Activated T-helper 9 cell treated with anti-CD3 and anti-CD28 coated beads, Interleukin-2, amount 50 U/mL, for 16 hours (primary cell): ENCODE measurements at places on chromosomes 16 and 17.

DNA sequence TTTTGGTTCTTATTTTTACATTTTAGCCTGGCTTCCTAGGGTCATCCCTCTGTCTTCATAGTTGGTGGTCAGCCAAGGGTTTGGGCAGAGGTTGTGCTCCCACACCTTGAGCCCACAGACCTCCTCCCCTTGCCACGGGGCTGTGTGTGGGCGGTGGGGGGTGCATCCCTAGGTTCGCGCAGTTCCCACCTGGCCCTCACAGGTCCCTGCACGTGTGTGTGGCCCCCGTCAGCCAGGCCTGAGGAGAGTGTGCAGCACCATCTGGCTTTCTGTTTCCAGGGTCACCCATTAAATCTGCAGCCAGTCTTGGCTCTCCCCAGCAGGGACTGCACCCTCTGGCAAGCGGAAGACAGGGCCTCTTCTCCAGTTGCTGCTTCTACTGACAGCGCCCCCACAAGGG lies 13.6 kb upstream of the OGFOD3 start:
- DNase-seq: no peak

- DNase-seq: peak; percentile 47
Observed at GRCh38 chr16:68356249-68356918, 45.6 kb downstream of the PRMT7 start.

GRCh38 chr17:75130632-75131277 lies 787 bp downstream of the NT5C start:
- no peak for DNase-seq

GRCh38 chr16:6701096-6701495 lies 631.5 kb upstream of the RBFOX1 start:
- no peak for DNase-seq

DNA sequence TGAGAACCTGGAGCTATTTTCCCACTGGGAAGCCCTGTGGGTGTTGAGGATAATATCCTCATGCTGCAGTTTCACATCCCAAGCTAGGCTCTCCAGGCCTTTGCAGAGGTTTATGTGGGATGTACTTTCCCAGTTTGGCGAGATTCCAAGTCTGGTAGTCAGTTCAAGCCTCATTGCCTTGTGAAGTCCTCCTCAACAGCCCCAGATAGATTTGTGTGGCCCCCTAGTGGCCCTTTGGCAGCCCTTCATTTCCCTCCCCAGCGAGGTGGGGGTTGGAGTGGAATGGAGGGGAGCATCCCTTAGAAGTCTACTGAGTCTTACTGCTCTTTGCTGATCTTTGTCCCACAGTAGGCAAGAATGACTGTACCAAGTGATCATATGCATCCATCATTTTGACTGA lies 137.9 kb downstream of the CDH11 start:
- DNase-seq: no peak

DNA sequence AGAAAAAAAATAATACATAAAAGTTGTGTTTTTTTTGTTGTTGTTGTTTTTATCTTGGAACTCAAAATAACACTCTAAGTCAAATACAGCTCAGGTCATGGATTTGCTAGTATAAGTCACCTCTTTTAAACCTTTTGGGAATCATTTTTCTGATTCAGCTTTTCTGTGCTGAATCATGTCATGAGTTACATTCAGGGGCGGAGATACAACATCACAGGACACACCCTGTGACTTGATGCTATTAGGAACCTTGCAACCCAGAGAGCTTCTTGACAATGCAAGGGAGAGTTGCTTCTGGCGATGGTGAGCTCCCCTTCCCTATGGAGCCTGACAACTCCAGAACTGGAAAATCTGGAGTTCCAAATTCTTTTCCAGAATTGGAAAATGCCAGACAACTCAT lies 358.3 kb upstream of the C16orf82 start:
- DNase-seq: no peak

- DNase-seq: no peak
Observed at GRCh38 chr17:30095507-30096244, 20.9 kb upstream of the NSRP1 start.

- no peak for DNase-seq
Observed at GRCh38 chr16:5066511-5066910, 755 bp upstream of the C16orf89 start.

GRCh38 chr17:1100382-1100781 lies 79.4 kb downstream of the ABR start:
- no peak for DNase-seq

- DNase-seq: no peak
Observed at GRCh38 chr16:78844682-78845081, 745.2 kb downstream of the WWOX start.

DNA sequence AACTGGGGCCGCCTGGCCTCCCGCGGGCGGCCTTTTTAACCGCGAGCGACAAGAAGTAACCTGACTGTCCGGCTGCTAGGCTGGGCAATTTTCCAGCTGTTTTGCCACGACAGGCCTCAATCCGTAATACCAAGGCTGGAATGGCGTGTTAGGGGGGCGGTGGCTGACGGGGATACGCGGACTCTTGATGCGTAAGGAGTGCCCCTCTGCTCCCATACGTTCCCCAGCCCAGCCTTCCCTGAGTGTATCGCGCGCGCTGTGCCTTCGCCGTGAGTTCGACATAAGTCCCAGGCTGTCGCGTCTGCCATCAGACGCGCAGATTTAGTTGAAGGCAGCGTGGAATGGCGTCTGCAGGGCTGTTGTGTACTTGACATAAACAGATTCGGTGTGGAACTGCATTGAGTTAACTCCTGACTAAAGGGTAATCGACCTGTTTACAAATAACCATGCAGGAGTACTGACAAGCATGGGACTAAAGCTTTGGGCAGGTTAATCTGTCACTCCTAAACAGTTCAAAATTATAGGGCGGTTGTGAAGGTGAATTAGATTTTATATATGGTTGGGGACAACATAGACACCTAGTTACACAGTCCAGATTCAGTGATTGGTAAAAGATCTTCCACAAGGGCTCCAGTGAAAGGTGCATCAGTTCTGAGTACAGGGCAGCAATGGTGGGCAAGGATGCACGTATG lies 16.6 kb upstream of the ERN1 start:
- peak; percentile 40 for DNase-seq

- DNase-seq: peak; percentile 91
Observed at GRCh38 chr17:16380640-16381495, at the start of gene UBB. Gene UBB, plus strand, starts transcription at chr17:16381091. Its CDS starts 817 bp downstream, at chr17:16381908.

DNA sequence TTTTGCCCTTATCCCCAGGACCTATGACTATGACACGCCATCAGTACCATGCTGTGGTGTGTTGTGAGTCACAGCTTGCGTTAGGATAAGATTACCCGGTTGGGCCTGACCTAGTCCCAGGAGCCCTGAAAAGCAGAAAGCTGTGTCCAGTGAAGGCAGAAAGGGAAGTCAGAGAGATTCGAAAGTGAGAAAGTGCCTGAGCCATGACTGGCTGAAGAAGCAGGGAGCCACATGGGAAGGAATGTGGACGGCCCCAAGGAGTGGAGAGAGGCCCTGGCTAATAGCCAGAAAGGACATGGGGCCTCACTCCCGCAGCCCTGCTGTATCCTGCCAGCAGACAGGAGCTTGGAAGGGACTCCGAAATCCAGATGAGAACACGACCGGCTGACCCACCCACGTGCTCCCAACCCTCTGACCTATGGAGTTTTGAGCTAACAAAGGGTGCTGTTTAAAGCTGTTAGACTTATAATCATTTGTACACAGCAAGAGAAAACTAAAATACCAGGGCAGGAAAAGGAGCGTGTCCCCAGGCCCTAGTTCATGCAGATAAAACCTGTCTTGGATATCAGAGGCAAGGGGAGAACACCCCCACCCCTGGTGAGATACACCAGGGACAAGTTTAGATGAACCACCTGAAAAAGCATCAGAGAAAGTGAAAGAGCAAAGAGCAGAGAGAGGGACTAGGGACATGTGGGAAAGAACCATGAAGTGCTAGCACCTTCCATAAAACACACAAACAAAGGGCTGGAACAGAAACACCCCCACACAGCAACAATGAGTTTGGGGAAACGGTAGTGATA lies 115.3 kb downstream of the SLC39A11 start:
- no peak for DNase-seq

DNA sequence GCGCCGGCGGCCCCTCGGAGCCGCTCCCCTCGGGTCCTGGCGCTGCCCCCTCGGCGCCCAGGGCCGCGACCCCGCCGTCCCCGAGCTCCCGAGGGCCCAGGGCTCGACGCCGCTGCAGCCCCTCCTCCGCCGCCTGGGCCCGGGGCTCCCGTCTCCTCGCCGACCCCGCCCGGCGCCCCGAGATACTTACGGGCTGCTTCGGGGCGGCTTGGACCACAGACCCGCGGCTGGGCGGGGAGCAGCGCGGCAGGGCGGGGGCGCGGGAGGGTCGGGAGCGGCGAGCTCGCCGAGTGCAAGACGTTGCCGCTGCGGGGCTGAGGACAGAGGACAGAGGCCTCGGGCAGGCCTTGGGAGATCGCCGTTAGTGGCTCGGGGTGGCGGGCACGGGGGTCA lies 290 bp downstream of the TOB1 start:
- DNase-seq: no peak
